GM12864 (cell line): ENCODE measurements at places on chromosomes 1 and 21.

DNA sequence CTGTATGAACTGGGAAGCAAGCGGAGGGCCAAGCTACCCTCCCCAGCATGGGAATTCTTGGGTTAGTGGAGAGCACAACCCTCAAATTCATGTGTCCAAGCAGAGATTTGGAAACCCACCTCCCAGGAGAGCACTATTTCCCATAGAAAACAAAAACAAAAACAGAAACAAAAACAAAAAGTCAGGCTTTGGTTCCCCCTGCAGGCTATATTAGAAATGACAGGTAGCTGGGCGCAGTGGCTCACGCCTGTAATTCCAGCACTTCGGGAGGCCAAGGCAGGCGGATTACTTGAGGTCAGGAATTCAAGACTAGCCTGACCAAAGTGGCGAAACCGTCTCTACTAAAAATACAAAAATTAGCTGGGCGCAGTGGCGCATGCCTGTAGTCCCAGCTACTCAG, 10.8 kb downstream of the MINDY1 start:
- no peak for DNase-seq

DNA sequence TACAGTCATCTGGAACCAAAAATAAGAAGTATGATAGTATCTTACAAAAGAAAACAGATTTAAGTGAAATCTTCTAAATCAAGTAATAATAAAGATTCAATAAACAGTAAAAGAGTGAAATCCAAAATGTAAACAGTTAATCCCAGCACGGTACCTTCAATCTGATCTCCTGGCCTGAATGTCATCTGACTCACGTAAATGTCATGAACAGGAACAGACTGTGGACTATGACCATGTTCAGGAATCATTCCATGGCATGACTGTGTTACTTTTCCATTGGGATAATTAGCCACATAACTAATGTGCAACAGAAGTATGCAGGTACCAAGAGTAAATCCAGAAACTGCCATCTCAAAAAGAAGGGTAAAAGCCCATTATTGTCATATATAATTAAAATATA, 18.0 kb downstream of the FRRS1 start:
- DNase-seq: no peak

DNA sequence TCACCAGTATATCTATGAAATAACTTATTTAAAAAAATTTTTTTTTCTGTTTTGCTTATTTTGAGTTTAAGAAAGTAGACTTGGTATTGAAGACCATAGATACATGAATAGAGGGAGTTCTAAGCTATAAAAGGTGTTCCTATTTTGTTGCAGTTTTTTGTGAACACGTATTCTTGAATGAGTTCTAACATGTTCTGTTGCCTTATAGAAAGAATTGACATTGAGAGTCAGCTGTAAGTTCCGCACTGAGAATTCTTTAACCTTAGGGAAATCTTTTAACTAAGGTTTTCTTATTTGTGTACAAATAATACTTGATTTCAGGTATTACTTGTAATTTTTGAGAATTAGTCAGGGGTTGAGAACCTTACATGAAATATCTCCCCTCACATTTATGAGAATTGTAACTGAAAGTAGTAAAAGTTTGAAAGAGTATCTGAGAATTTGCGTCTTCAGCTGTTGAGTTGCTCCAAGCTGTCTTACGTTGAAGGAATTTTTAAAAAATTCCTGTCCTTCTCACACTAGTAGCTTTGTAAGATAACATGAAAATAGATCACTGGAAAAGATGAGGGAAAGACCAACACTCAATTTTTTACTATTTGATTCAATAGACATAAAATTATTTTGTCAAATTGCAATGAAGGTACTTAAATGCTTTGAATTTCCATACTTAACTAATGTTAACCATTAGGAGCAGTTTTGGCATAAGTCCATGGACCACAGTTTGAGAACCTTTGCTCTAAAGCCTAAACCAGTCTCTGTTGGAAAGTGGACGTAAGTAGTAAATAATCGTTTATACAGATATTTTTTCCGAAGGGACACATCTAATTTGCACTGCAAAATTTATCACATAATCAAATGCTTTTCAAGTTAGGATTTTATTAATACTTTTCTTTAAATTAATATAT, 3.8 kb downstream of the DR1 start:
- no peak for DNase-seq

DNA sequence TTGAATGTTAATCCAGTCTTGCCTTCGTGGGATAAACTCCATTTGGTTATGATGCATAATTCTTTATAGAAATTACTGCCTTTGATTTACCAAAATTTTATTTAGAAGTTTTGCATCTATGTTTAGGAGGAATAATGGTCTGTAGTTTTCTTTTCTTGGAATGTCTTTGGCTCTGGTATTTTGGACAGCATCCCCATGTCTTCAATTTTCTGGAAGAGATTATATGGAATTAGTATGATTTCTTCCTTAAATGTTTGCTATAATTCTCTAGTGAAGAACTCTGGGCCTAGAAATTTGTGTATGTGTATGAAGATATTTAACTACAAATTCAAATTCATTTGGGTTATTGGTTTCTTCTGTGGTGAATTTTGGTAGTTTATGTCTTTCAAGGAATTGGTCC, 92.7 kb downstream of the SNX7 start:
- no peak for DNase-seq

DNA sequence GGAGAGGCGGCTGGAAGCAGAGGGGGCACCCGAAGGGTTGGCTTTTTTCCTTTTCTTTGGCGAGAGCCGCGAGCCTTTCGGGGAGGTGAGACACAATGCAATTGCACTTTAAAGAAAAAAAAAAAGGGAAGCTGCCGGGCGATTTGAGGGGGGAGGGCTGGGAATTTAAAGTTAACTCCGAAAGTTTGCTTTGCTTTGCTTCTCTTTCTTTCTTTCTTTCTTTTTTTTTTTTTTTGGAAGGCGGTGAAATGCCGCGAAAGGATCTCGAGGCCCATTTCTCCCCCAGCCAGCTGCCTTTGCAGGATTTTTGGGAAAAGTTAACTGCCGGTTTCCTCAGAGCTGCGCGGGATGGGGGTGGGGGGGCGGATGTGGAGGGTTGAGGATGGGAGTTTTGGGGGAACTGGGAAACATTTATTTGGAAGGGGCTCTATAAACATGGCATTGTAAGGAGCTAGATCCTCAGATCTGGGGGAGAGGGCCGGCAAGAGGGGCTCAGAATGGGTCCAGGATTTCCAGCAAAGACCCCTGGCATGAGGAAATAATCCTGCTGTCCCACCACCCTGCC, 997 bp downstream of the ZNF362 start:
- DNase-seq: no peak

DNA sequence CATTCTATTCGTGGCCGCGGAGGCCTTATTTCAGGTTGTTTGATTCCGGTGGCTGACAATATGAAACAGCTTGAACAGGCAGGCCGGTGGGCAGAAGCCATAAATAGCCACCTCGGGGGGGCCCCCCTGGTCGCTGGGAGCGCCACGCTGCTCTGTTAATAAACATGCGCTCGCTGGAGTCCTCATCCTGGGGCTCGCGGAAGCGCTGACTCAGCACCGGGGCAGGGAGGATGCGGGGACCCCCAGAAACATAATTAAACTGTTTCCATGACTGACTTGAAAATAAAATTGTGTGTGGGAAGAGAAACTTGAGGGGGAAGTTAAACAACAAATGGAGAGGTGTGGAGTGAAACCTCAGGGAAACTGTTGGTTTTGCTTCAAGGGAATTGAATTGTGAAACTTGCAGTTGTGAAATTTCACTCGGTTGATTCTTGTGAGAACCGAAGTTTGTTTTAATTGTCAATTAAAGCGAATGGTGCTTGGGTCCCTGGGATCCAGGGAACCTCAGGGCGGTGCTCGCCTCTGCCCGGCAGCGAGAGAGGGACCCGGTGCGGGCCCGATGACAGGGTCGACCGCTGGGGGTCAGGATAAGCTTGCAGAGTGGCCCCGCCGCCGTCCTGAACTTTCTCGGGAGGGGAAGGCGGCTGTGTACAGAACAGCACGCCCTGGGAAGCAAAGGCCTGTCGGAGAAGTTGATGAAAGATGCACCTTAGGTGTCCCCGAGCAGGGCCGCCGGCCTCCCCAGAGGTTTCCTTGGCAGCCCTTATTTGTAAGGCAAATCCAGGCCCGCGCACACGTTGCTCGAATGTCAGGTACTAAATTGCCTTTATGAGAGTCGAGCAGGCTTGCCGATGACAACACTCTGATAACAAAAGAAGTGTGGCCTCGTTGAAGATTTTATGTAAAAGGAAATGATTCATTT, 176.9 kb upstream of the LMO4 start:
- peak; percentile 35 for DNase-seq

DNA sequence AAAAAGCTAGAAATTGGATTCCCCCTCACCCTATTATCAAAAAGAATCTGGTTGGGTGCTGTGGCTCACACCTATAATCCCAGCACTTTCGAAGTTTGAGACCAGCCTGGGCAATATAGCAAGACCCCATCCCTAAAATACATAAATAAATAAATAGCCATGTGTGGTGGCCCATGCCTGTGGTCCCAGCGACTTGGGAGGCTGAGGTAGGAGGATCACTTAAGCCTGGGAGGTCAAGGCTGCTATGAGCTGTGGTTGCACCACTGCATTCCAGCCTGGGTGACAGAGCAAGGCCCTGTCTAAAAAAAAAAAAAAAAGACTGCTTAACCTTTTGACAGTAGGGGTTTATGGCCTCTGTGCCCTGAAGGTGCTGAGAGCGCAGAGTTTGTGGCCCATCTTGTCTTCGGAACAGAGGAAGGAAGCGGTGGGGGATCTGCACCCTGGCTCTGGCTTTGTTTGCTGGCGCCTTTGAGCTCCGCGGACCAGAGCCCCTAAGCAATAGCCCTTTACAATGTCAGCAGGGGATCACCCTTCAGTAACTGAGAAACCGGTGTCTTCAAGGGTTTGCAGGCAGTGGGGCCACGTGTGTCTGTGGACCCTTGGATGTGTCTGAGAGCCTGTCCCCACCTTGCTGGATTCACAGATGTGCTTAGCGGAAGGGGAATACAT, 22.1 kb downstream of the SLC2A7 start:
- no peak for DNase-seq

- no peak for DNase-seq
These were observed 338.2 kb downstream of the ASTN1 start for GRCh38 chr1:176826265-176826664.

GRCh38 chr1:162279136-162279498, 97.5 kb downstream of the SPATA46 start:
- no peak for DNase-seq

- DNase-seq: no peak
These were observed 35.8 kb downstream of the ELF3 start for GRCh38 chr1:202046227-202046626.

DNA sequence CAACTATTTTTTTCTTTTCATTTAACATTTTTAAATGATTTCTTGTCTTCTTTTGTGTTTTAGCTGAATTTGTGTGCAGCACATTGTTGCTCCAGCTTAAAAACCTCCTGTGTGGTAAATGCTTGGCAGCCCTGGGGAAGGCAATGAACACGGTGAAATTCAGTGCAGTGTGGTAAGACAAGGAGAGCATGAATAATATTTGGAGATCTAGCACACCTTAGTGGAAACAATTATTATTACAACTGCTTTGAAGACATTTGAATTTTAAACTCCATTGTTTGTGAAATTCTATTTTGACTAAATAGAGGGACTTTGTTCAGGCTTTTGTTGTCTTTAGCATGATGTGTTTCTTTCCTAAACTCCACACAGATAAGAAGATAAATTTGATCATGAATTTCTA, 242.6 kb upstream of the CXADR start:
- DNase-seq: no peak

DNA sequence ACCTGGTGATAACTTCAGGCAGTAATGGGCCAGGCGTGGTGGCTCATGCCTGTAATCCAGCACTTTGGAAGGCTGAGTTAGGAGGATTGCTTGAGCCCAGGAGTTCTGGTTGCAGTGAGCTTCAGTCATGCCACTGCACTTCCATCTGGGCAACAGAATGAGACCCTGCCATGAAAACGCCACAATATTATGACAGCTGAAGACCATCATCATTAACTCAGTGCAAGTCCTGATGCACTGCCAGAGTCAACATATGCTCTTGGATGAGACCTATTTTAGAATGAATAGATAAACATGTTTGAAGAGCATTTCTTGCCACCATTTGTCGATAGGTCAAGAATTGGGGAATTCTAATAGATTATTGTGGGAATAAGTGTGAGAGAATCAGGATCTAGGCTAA, 26.4 kb downstream of the HENMT1 start:
- DNase-seq: no peak

DNA sequence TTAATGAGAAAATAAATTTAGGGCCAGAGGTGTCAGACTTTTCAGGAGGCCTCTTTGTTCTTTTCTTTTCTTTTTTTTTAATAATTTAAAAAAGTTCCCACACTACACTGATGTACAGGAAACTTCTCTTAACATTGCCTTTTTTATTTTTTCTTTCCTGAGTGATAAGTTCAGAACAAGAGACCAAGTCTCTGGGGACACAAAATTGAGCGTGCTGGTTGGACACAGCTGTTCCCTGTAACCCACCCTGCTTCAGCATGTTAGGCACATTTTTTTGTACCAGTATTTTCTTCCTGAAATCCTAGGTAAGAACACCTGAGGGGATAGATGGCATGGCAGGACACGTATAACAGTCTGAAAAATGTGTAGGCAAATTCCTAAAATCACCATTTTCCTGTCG, 50.1 kb downstream of the PBX1 start:
- no peak for DNase-seq

GRCh38 chr21:44338971-44339910, at the start of gene CFAP410:
CFAP410 (minus strand) TSS chr21:44339390; CDS start chr21:44339194, 196 bp downstream.
- DNase-seq: peak; percentile 80

DNA sequence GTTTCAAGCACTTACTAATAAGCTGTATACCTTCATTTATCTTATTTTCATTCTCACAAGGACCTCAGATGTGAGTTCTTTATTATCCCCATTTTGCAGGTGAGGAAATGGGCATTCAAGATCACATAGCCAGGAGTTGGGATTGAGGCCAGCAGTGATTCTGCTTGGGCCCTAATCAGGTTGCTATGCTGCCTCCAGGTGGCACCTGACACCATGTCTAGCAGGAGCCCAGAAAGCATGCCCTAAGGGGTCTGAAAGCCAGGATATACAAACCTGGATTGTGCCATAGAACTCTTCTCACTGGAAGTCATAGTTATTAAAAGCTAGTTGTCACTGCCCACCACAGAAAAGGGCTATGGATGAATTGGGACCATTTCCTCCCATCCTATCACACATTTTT, 61.1 kb downstream of the FYB2 start:
- no peak for DNase-seq

GRCh38 chr21:15210235-15210678, 145.5 kb upstream of the NRIP1 start:
- DNase-seq: no peak
